Upper lobe of left lung (tissue), 6 donors: ENCODE measurements at places on chromosomes 6 and 20. TPM values are rescaled to one million over a fixed set of nuclear protein-coding genes. Genes with fewer than 3 reads are reported as not detected.

The MAFB gene
- 53.4 TPM for total RNA-seq

The BMP6 gene
- total RNA-seq: 25.4 TPM

The SCUBE3 gene
- total RNA-seq: 0.30 TPM

The EPPIN gene
- total RNA-seq: not detected

The RRAGD gene
- 32.6 TPM for total RNA-seq

The PCNA gene
- total RNA-seq: 51.2 TPM

DNA sequence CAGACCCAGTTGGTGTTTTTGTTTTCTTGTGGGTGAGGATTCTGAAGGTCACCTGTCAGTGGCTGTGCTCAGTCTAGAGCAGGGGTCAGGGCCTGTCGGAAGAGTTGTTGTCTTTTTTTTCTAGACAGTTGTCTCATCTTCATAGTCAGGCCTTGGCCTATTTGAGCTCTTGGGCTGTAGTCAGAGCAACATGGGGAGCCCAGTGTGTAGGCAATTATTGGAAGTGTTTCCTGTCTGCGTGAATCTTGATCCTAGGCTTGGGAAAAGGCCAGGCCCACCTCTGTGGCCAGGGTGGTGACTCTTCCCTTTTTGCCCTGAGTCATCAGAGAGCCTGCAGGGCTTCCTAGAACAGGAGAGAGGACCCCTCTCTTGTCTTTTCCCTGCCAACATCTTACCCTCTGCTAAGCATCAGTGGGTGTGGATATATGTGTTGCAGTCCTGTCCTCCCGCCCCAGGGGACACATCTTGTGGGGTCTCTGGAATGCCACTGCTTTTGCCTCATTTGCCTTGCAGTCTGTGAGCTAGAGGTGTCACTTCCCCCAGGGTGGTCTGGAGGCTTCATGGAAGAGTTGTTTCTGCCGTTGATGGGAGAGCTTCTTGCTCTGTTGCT, 11.4 kb downstream of the TJAP1 start:
- peaks cover 25% of the 10 kb centered on the region for H3K4me1 ChIP-seq
- no peaks in the 10 kb centered on the region for H3K27me3 ChIP-seq
- DNase-seq: no peak
- no peaks in the 10 kb centered on the region for H3K36me3 ChIP-seq

- no peak overlapping the region for H3K27ac ChIP-seq
- no peak overlapping the region for H3K4me3 ChIP-seq
- no peaks in the 10 kb centered on the region for H3K4me1 ChIP-seq
- H3K36me3 ChIP-seq: no peaks in the 10 kb centered on the region
- no peaks in the 10 kb centered on the region for H3K27me3 ChIP-seq
- no peak for DNase-seq
Measured at GRCh38 chr6:136491754-136492153, 58.5 kb downstream of the MAP7 start.

- H3K27ac ChIP-seq: no peak overlapping the region
- peak overlapping the region; percentile 1 for H3K4me3 ChIP-seq
- no peaks in the 10 kb centered on the region for H3K27me3 ChIP-seq
- no peak for DNase-seq
Measured at GRCh38 chr6:11900662-11901598, 111.2 kb upstream of the HIVEP1 start.

DNA sequence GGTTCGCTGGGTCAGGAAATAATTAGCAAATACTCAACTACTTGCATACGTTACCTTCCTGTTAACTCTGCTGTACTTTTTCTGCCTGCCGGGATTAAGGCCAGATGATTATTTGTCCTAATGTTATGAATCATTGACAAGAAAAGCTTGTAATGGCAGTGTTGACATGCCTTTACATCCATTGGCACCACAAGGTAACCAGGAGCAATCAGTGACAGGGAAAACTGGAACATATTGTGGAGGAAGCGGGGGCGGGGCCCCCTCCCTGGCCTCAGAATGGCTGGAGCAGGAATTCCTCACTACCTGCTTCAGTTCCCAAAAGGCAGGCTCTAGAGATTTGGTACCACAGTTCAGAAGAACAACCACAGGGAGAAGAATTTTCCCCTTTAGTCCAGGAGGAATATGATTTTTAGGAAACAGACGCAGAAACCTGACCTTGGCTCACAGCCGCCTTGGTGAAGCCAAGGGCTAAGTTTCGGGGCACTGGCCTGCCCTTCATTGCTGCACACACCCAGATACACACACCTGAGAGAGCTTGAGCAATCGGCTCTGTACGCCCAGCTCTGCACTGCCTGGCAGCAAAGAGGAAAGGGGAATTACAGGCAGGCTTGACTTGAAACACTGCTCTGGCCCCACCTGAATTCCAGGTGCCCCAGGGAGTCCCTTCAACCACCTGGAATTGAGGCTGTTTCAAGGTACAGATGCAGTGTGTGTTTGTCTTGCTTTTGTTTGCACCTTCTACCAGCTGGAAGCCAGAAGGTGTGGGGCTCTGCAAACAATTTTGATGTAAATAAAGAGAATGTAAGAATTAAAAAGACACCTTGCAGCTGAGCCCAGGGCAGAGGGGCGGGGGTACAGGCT, 89.8 kb downstream of the MYB start:
- no peaks in the 10 kb centered on the region for H3K36me3 ChIP-seq
- H3K4me3 ChIP-seq: no peak overlapping the region
- H3K27me3 ChIP-seq: no peaks in the 10 kb centered on the region
- peak overlapping the region; percentile 12 for H3K27ac ChIP-seq
- peak; percentile 90 for DNase-seq
